Lung (tissue), 17 donors: ENCODE measurements at places on chromosomes 3 and 15.
A peak's percentile ranks its signal among the peaks of the same experiment; 100 is the strongest.

DNA sequence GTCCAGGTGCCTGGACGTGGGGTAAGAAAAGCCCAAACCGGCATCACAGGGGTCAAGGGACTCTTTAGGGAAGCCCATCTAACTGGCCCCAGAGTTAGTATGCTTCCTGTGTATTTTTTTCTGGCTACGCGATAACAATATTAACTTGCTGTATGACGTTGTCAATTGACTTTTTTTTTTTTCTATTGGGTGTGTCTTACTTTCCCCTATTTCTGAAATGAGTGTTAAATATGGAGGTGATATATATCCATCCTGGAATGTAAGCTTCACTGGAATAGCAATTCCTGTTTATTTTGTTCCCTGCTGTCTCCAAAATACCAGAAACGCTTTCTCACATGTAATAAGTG, 598 bp upstream of the GMNC start:
- DNase-seq = no peak

DNA sequence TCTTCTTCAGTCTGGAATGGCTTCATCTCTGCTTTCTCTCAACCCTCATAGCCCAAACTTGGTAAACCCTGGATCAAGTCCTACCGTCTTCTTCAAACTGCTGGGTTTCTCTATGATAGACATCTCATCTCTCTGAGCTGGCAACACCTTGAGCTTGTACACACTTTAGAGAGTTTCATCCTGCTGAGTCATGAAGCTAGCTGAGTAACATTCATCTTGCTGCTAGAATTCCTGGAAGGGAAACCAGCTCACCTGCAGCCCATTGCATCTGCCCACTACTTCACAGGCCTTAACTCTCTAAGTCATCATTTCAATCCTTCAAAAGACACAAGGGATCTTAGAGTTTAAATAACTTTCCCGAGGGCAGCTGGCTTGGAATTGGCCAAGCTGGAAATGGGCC, 175.5 kb upstream of the RORA start:
- DNase-seq = no peak

- no peak for DNase-seq
Observed at GRCh38 chr3:138818185-138818860, 16.4 kb downstream of the PIK3CB start.

DNA sequence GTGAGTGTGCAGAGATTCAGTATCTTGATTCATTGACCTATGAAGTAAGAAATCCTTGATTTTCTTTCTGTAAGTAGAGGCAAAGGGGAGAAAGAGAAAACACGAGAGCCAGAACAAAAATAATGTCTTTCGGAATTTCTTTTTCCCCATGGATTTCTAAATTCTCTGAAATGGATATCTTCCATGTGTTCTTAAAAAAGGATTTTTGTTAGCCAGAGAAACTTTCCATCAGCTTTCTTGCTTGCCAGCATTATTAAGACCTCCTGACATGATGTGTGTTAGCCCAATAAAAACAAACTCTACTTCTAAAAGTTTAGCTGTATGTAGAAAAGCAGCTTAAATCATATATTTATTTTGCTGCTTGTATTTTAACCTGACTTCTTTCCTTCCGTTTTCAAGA, 122.3 kb upstream of the AADACL2 start:
- no peak for DNase-seq

- no peak for DNase-seq
Observed at GRCh38 chr3:172658344-172659245, 52.3 kb downstream of the NCEH1 start.

- DNase-seq = no peak
Observed at GRCh38 chr3:67853520-67853919, 199.1 kb upstream of the SUCLG2 start.

DNA sequence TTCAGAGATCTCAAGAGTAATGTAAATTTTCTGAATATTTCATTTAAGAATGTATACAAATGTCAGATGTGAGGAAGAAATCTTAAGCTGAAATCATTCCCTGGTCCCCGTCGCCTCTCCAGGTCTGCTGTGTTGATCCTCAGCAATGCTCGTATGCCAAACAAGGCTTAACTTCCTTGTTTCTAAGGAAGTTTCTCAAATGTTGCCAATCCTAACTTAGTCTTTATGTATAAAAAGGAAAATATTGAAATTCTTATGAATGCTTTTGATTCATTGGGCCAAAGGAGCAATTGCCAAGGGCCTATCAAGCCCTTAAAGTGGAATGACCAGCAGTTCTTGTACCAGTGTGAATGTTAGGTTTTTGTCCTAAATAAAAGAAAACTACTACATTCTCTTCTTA, 507.7 kb upstream of the SEMA6D start:
- DNase-seq = no peak

GRCh38 chr15:85692321-85692720, 102.4 kb downstream of the KLHL25 start:
- no peak for DNase-seq

- peak; percentile 60 for DNase-seq
Observed at GRCh38 chr3:182179631-182180030, 467.9 kb downstream of the SOX2 start.

- DNase-seq = no peak
Observed at GRCh38 chr15:26841941-26842340, 24.9 kb upstream of the GABRA5 start.

DNA sequence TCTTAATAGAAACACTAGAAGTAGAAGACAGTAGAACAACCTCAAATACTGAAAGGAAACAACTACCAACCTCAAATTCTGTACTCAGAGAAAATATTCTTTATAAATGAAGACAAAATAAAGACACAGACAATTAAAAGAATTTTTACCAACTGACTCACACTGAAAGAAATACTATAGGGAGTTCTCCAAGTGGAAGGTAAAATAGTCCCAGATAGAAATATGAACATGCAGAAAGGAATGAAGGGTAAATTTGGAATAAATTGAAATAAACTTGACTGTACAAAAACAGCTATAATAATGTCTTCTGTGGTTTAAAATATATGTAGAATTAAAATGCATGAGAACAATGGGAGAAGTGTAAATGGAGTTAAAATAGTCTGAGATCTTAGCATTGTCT, 36.7 kb upstream of the CCDC174 start:
- DNase-seq = no peak

- DNase-seq = no peak
Observed at GRCh38 chr3:188700501-188700900, 471.3 kb upstream of the TPRG1 start.

DNA sequence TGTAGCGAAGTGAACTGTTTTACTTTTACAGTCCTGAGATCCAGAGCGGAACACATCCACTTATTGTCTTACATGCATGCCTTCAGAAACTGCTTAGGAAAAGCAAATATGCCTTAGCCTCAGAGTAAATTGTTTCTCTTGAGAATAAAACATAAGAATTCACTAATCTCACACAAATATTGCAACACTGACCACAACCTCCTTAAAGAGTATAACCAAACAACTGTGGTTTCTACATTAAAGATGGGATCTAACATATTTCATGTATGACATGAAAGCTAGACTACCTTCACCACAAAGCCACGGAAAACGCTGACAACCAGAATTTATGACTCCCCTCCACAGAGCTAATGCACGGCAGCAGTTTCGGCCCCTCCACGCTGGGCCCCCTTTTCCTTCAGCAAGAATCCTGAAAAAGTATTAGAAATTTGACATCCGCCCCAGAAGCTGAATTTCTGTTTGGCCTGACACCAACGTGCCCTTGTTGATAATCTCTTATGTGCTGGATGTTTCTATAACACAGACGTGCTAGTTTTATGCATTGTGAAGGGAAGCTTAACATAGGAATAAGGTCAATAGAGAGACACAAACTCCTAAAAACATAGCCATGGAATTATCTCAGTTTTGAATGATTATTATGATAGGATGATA, 84.6 kb downstream of the GREM1 start:
- DNase-seq = no peak

DNA sequence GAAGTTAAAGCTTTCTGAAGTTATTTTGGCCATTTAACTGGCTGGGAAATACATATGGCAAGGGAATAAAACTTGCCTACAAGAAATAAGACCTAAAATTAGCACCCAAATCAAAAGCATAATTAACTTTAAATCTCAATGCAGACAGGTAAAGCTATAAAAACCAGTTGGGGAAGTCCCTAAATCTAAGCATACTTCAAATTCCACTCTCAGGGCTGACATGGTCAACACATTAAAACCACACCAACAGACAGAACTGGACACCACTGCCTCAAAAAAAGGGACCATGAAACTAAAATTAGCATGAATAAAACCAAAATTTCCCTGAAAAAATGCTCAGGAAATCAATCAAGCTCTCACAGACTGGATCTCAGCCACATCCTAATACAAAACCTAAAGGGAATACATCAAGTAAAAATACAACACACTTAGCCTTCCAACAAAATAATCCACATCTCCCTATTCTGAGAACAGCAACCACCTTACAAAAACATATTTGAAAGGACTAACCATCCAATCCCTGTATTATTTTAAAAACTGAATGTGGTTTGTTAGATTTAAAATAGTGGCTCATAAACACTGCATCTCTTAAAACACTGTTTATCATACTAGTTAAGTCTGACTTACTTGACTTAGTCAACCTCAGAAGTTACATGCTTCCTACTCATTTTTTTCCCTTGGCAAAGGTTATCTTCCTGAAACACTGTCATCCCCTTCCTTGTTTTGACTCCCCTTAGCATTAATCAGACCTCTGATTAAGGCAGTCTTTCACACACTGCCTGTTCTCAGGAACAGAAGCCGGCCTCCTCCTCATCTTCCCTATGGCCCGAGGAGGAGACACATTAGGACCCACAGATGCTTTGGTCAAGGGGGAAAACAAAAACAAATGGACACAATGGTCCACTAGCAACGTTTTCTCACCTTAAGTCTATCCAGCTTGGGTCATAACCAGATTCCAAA, 8.3 kb downstream of the TRA2B start:
- no peak for DNase-seq

DNA sequence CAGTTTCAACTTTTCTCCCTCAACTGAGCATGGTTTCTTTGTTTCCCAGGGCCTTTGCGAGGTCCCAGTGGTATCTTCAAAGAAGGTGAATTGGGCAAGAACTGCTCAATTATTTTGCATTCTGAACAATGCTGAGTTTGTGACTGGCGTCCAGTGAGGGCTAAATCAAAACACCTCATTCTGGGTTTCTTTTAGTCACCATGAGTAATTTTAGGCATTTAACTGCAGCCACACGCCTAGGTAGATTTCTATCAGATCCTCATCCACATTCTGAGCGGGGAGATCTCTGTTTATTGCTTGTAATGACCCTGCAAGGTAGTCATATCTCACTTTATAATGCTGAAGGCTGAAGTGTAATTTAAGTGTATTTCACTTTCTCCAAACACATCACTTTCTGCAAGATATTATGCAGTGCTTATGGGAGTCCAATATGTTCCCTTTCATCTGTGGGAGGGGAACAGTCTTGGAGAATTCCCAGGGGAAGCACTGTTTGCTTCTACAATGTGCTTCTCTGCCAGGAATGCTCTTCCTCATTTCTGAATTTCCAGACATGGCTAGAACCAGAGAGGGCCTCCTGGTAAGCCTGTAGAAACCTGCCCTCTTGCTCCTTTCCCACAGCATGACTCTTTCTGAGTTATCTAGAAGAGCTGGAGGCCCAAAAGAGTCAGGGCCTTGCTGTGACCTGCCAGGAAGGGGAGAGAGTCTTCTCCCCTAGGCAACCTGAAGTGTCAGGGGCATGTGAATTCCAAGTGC, 91.7 kb downstream of the FRMD4B start:
- no peak for DNase-seq

DNA sequence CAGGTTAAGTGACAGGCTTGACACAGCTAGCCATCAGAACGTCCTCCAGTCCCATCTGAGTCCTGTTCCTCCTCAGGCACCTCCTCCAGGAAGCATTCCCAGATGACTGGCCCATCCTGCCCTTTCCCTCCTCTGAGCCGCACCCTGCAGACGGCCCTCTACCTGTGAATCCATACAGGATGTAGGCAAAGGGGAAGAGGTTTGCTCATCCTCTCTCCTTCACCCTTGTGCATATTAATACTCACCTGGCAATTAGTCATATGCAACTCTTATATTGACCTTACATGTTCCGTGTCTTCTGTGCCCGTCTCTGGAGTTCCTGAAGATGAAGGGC, 61.9 kb downstream of the SMAD3 start:
- no peak for DNase-seq
